ENCODE measurements at places on chromosomes 1 and 21.
A peak's percentile ranks its signal among the peaks of the same experiment; 100 is the strongest.

DNA sequence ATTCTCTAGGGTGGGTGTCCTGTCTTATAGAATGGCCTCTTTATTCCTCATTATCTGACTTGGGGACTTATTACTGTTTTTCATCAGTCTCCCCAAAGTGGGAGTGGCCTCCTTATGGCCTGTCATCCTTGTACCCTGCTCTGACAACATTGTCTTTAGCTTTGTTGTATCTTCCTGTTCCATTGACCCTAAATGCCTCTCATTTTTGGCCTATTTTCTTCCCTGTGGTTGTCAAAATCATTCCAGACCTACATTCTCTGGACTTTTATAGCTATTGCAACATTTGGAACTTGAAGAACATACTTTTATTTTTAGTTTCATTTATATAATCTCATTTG lies 9.7 kb downstream of the SFT2D2 start:
- no peak for DNase-seq

DNA sequence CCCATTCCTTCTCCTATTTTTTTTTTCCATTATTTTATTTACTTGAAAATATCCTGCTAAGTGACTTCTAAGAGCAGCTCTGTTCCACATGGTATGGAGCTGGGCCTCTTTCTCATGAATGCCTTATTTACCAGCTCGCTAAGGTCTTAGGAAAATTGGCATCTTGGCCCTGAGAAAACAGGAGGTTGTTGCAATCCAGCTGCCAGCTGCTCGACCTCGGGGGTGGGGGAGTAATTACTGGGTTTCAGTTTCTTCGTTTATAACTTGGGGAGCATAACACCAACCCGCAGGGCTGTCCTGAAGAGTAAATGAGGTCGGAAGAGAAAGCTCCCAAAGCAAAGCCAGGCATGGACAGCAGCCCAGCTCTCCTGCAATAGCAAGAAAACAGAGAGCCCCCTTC lies 176.3 kb downstream of the AJAP1 start:
- DNase-seq: peak; percentile 40

DNA sequence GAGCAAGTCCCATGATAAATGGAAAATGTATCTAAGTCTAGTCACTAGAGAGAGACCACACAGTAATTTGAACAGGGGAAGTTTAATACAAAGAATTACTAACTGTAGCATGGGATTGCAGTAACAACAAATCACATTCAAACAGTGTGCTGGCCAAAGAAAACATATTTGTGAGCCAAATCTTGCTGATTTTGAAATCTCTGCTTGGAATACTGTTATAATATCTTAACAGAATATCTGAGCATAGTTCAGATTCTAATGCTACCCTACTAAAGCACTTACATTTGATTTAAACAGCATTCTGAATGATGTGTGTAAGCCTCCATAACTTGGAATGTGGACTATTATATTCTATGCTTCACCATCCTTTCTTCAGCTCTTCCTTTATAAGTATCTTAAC lies 270.0 kb upstream of the BRINP3 start:
- no peak for DNase-seq

- DNase-seq: peak; percentile 41
Measured at GRCh38 chr1:210949489-210949888, 184.5 kb downstream of the KCNH1 start.

DNA sequence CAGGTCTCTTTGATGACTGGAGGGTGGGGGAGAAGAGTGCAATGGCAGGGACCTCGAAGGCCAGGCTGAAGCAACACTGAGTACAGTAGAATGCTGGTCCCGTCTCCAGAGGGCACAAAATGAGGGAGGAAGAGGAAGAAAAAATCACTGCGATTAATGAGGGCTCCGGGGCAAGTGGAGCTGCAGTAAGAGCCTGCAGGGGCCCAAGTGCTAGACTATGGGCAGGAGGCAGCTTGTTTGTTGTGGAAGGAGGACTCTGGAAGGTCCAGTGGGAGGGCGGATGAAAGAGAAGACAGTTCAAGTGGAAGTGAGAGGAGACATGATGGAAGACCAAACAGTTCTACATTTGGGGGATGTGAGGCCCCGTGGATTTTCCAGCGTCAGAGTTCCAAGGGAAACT lies 17.4 kb downstream of the TMCC2 start:
- no peak for DNase-seq

DNA sequence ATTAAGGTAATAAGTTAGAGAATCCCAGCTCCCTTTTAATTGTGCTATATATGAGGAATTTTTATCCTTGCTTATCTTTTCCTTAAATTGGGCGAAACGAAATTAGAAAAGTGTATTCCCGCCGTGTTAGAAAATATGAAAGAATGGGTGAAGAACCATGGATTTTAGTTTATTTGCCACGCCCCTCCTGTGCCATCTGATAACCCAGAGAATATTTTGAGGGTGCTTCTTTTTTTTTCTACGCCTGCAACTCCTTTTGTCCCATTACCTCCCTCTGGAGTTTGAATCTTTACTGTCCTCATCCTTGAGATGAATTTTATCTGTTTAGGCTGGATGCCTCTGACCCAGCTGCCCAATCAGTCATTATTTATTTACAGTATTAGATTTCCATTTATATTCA lies 1.6 kb downstream of the TLCD4 start:
- peak; percentile 12 for DNase-seq

GRCh38 chr21:33011462-33011861 lies 14.3 kb upstream of the OLIG2 start:
- no peak for DNase-seq

- no peak for DNase-seq
Measured at GRCh38 chr21:39096754-39097153, 86.5 kb downstream of the PSMG1 start.

DNA sequence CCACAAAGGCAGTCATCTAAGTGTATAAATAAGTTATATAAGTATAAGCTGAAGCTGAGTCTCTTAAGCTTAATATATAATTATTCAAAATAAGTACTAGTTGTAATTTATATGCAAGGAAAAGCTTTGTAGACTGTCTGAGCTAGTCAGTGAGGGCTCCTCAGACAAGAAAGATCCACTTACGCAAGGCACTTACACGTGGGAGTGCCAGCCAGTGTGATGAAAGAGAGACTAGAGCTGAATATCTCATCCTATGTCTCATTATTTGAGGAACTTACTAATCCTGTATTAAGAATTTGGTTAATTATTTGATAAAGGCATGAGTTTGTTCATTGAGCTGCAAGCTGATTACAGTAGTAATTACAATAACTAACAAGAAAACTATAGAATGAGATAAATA lies 146.9 kb downstream of the PDE4B start:
- no peak for DNase-seq

- no peak for DNase-seq
Measured at GRCh38 chr1:89041119-89041641, 18.5 kb upstream of the GBP3 start.

GRCh38 chr1:148372731-148373130 lies 110.4 kb downstream of the PPIAL4G start:
- DNase-seq: no peak
